ENCODE measurements at places on chromosomes 2 and 18.
A peak's percentile ranks its signal among the peaks of the same experiment; 100 is the strongest.

- no peak overlapping the region for H3K4me3 ChIP-seq
- no peaks in the 10 kb centered on the region for H3K36me3 ChIP-seq
- H3K4me1 ChIP-seq: no peaks in the 10 kb centered on the region
- no peaks in the 10 kb centered on the region for H3K27me3 ChIP-seq
Observed at GRCh38 chr18:23397907-23398306, 55.2 kb upstream of the RIOK3 start.

DNA sequence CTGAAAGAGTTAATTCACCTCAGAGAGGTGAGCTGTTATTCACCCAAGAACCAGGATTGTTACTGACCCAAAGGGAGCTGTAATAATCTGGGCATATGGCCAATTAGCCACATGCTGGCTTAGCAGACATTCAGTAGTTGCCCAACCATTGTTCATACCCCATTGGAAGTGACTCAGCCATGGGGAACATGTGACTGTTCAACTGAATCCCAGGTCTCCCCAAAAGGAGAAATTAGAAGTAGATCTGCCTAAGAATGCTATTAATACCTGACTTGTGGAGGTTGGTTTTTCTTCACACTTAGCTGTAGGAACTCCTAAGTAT is 272.6 kb upstream of the UBE2E3 start:
- no peak overlapping the region for H3K4me3 ChIP-seq
- no peak for DNase-seq
- H3K27ac ChIP-seq: no peak overlapping the region

GRCh38 chr2:152525277-152525838 is 190.4 kb downstream of the FMNL2 start:
- H3K4me1 ChIP-seq: no peaks in the 10 kb centered on the region
- no peaks in the 10 kb centered on the region for H3K36me3 ChIP-seq
- no peak overlapping the region for H3K27ac ChIP-seq

DNA sequence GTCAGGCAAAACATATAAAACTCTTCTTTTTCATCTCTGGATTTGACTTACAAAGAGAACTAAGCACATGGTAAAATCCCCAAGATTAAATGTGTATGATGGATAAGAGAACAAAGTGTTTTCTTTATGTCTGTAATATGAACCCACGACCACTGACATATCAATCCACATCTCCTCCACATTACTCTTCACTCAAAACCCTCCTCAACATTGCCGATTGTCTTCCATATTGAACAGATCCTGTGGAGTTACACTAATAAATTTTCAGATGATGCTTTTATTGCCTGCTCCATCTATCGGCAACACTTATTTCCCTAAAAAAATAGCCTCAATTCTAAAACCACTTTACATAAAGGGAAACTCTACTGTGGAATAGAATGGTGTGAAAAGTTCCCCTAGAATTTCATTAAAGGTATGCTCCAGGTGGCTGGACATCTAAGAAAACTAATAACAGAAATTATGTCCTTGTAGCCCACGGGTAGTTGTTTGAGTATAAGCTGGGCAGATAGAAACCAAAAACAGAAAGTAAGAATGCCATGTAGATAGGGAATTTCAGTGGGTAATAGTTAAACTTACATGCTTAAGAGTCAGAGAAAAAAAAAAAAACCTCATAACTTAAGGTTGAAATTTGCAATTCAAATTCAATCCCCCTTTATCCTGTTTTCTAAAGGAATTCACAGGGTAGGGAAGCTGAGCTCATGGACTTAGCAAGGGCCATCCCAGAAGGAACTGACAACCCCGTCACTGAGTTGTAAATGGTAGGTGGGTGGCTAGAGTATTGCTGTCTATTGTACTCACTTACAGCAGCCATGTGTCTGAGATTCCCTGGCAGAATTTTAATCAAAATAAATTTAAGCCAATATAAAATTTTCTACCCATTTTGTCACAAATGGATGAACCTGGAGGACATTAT is 305.4 kb upstream of the LYPD1 start:
- no peaks in the 10 kb centered on the region for H3K36me3 ChIP-seq
- H3K27ac ChIP-seq: no peak overlapping the region
- H3K4me3 ChIP-seq: no peak overlapping the region

GRCh38 chr2:238424313-238424700 is 2.4 kb upstream of the ASB1 start:
- H3K27me3 ChIP-seq: no peaks in the 10 kb centered on the region
- no peak overlapping the region for H3K4me3 ChIP-seq
- DNase-seq: peak; percentile 37
- no peaks in the 10 kb centered on the region for H3K36me3 ChIP-seq
- no peak overlapping the region for H3K27ac ChIP-seq

- H3K4me3 ChIP-seq: no peak overlapping the region
- H3K27ac ChIP-seq: no peak overlapping the region
- no peaks in the 10 kb centered on the region for H3K36me3 ChIP-seq
- no peaks in the 10 kb centered on the region for H3K27me3 ChIP-seq
- DNase-seq: no peak
Observed at GRCh38 chr2:211159972-211160371, 603.6 kb downstream of the CPS1 start.
